ENCODE measurements at places on chromosomes 7 and 10. TPM values are rescaled to one million over a fixed set of nuclear protein-coding genes. Genes with fewer than 3 reads are reported as not detected.

DNA sequence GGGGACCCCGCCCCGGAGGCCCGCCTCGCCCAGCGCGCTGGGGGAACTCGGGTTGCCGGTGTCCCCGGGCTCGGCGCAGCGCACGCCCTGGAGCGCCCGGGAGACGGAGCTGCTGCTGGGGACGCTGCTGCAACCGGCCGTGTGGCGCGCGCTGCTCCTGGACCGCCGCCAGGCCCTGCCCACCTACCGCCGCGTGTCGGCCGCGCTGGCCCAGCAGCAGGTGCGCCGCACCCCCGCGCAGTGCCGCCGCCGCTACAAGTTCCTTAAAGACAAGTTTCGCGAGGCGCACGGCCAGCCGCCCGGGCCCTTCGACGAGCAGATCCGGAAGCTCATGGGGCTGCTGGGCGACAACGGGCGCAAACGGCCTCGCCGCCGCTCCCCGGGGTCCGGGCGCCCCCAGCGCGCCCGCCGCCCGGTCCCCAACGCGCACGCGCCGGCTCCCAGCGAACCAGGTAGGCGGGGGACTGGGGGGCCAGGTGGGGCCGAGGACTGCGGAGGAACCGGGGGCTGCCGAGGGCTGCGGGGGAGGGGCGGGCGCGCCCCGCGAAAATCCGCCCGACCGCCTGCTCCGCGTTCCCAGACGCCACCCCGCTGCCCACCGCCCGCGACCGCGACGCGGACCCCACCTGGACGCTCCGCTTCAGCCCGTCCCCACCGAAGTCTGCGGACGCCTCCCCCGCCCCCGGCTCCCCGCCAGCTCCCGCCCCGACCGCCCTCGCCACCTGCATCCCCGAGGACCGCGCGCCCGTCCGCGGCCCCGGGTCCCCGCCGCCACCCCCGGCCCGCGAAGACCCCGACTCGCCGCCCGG lies 574 bp downstream of the UTF1 start:
- DNase-seq = no peak

- DNase-seq = no peak
These were observed 105.6 kb downstream of the SMURF1 start for GRCh38 chr7:99038086-99038855.

DNA sequence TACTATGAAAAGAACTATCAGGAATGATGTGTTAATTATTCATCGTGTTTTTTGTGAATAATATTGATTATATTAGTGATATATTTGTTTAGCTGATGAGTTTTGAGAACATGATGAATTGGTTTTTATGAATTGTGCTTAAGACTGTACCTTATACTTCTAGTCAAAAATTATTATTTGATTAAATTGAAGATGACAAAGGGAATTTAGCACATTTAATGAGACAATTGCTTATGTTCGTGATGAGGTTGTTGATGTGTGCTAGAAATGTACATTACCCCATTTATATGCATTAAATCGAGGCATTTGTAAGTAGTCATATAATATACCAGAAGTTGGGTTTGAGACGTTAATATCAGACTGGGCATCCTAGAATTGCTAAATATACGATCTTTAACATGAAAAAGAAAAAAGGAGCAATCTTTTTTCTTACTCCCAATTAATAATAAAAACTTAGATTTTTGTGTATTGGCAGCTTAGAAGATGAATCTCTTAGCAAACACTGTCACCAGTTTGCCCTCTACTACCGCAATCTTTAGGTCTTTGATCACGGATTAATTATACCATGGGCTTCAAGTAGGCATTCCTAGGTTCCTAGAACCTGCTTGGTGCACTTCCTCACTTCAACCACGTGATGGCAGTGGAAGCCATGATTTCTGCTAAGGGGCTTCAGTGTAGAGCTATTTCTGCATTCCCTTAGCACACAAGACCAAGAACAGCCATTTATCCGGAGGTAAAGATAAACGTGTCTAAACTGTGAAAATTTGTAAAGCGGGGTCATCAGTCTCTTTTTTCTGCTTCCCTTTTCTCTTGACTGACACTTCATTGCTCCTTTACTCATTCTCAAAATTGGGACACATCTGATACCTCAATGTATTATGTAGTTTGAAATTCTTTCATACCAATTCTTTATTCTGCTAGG lies 1.6 kb downstream of the KLHDC10 start:
- peak; percentile 90 for DNase-seq

GRCh38 chr7:41058986-41059741 lies 643.7 kb downstream of the INHBA start:
- peak; percentile 51 for DNase-seq

Gene NPTX2
- 0.07 TPM for polyA plus RNA-seq

All from IMR-90 (cell line).